ENCODE measurements at places on chromosomes 2 and 18.

- DNase-seq: no peak
These were observed 61.0 kb downstream of the LPIN1 start for GRCh38 chr2:11807156-11808015.

- no peak for DNase-seq
These were observed 1367.7 kb upstream of the CELF4 start for GRCh38 chr18:38933322-38933721.

- DNase-seq: no peak
These were observed 44.7 kb upstream of the TMEM131 start for GRCh38 chr2:98040331-98040939.

DNA sequence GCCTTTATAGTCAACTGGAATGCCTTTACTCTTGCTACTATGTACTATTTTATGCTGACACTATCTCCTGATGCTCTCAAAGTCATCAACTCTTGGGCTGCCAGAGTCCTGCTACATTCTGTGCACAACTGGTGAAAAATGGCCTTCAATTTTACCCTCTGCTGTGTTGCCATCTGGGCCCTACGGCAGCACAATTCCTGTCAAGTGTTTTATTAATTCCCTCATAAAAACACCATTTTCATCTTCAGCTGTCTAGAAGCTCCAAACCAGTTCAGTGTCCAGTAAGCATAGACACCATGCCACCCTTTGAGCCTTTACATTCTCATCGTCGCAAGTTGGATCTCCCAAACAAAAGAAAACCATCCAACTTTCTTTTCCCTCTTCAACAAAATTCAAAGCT is 26.5 kb downstream of the CALCRL start:
- no peak for DNase-seq

DNA sequence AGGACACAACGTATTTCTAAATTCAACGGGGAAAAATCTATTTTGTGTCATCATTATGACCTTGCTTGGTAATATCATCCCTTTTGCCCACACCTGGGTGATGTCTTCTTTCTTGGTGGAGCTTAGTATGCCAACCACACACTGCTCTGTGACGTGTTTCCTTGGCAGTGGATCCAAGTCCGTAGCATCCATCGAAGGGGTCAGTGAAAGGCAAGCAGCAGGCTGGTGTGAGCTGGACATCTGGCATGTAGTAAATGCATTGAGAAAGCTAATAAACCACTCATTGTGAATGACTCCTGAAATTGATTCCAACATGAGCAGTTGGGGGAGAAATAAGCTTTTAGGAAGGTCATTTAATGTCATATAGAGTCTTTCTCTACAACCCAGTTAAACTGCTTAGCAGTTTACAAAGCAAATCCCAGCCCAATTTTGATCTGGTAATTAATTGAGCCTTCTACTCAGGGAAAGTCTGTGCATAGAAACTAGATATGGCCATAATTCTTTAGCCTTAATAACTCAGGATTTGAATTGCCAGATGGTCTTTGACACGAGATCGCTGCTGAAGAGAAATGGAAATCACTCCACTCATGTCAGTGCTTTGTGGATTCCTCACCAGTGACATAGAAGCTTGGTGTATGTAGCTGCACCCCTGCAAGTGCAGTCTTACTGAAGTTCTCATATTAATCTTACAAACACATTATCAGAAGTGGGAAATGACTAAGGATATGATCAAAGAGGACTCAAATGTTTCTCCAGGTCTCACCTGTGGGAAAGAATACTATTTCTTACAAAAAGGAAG is 494.8 kb downstream of the CMPK2 start:
- DNase-seq: no peak

- no peak for DNase-seq
These were observed 20.7 kb downstream of the RAMP1 start for GRCh38 chr2:237879991-237880560.

GRCh38 chr2:99571954-99572353 is 82.1 kb upstream of the REV1 start:
- no peak for DNase-seq

- no peak for DNase-seq
These were observed 27.2 kb upstream of the CDH2 start for GRCh38 chr18:28204154-28204553.

DNA sequence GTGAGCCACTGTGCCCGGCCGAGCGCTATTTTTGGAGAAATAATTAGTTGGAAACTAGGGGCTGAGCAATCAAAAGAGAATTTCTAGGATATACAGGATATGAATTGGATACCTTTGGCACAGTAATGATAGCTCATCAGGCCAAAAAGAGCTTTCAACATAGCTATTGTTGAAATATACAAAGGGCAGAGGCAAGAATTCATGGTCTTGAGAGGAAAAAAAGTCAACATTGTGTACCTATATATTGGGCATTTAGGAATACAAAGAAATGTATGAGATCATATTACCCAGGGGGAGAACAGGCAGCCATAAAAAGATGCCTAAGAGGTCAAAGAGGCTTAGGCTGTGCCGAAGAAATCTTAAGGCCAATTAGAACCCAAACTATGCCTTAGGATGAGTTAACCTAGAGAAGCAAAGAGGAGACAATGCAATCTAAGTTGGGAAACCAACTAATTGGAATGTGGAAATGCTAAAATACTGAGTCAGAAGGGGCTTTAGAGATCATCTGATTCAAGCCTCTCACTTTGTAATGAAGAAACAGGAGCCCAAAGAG is 99.0 kb downstream of the RBBP8 start:
- DNase-seq: no peak

GRCh38 chr2:219619235-219619634 is 8.2 kb upstream of the SLC4A3 start:
- DNase-seq: no peak

GRCh38 chr2:187435756-187436155 is 12.3 kb downstream of the CALCRL start:
- DNase-seq: no peak
